Astrocyte of the cerebellum (primary cell): ENCODE measurements at places on chromosomes 16 and 17.

GRCh38 chr16:47469227-47469626 is 8.1 kb downstream of the PHKB start:
- DNase-seq: no peak

DNA sequence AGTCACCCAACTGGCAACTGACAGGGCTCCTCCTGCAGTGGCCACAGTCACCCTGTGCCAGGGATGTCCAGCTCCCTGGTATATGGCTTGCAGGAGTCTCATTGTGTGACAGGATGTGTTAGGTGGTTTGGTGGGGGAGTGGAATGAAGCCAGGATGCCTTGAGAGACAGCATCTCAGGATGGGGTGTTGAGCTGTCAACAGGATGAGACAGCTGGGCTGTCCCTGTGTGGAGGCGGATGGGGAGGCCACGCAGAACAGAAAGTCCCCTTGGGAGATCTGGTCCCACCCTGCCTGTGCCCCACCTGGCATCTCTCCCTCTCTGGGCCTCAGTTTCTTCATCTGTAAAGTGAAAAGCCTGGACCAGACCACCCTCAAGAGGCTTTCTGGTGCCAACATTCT is 9.5 kb upstream of the ZNF469 start:
- DNase-seq: no peak

- DNase-seq: no peak
These were observed 410 bp upstream of the NAGPA start for GRCh38 chr16:5034167-5034523.

DNA sequence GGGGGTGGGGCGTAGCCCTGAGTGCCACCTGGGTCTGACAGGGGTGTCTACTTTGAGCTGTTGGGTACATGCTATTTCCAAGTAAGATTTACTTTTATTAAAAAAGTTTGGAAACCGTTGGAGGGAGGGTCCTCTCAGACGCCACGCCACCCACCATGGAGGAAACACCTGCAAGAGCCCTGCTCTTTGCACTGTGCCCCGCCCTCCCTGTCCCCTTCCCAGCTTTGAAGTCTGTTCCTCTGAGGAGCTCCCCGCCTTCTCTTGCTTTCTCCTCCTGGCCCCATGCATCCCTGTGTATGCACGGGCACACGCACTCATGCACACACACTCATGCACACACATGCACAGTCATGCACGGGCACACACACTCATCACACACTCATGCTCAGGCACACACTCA is 15.5 kb downstream of the ADGRG1 start:
- DNase-seq: no peak

- DNase-seq: no peak
These were observed 3.5 kb upstream of the LCMT1 start for GRCh38 chr16:25108054-25108453.

DNA sequence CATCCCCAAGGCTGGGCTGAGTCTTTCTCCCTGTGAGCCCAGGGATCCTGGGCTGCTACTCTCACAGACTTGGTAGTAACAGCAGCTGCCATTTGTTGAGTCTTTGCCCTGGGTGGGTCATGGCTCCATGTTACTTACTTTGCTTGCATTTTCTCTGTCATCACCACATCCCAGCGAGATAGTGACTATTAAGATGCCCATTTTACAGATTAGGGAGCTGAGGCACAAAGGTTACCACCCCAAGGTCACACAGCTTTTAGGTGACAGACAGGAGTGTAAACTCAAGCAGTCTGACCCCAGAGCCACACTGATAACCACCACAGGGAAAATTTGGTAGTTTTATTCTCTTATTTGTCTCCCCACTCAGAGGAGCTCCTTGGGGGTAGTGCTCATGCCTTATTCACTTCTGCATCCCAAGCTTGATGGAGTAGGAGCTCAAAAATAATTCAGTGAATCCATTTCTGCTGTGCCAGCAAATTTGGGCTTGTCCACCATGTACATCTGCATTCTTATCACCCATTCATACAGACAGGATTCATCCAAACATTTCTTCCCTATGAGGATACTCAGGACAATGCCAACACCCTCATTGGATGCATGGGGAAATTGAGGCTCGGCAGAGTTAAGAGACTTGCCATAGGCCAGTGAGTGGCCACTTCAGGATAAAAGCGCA is 263.2 kb downstream of the CBLN1 start:
- DNase-seq: no peak

- no peak for DNase-seq
These were observed 35.0 kb downstream of the CRISPLD2 start for GRCh38 chr16:84854759-84855158.

GRCh38 chr16:1621851-1622250 is 9.7 kb downstream of the CRAMP1 start:
- DNase-seq: no peak

GRCh38 chr17:28725166-28725659 is 820 bp downstream of the TLCD1 start:
- no peak for DNase-seq

DNA sequence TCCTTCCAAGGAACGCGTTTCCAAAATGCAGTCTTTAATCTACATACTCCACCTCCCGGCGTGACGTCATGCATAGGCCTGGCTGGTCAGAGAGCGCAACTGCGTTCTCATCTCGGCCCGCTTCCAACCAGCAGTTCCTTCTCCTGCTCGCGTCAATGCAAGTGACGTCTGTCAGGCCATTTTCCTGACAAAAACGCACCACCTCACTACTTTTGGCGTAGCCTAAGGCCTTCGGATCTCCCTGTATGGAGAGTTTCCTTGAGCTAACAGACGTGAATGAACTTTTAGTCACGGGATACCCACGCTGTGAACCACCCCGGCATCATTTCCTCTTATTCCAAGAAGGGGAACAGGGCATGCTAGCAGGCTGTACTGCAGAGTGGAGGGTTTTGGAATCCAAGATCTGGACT is 25.0 kb downstream of the TEX14 start:
- DNase-seq: no peak

DNA sequence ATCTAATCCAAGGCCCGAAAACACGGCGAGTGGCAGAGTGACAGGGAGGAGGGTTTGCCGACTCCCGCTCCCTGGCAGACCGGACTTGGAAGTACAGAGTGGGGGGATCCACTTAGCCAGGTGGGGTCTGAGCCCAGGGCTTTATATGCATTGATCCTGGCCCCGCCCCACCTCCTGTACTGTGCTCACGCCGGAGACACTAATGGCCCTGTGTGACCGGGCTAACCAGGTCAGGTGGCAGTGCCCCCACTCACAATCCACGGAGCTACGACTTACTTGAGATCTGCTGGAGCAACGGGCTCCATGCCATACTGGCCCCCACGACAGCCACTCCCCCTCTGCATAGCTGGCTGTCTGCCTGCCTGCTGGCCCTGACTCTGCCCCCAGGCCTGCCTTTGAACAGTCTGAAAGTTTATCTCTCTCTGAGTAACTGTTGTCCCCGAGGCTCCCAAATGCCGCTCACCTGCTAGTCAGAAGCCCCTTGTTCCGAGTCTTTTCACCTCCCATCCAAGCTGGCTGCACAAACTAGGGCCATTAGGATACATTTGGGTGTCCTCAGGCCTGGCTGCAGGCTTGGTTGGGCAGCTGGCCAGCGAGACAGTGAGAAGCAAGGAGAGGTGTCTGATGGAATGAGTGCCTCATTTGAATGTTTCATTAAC is 28.0 kb downstream of the CACNA1G start:
- DNase-seq: no peak

GRCh38 chr17:38871247-38872015 is 1.6 kb downstream of the LASP1 start:
- DNase-seq: no peak

- DNase-seq: no peak
These were observed 23.1 kb downstream of the LITAFD start for GRCh38 chr16:8905168-8905762.

GRCh38 chr16:4373909-4374742 is 2.5 kb downstream of the VASN start:
- DNase-seq: peak; percentile 80

- DNase-seq: no peak
These were observed 151.7 kb downstream of the ANKFN1 start for GRCh38 chr17:56305007-56305406.

- DNase-seq: peak; percentile 90
These were observed 36.1 kb downstream of the HIC1 start for GRCh38 chr17:2090804-2091534.

DNA sequence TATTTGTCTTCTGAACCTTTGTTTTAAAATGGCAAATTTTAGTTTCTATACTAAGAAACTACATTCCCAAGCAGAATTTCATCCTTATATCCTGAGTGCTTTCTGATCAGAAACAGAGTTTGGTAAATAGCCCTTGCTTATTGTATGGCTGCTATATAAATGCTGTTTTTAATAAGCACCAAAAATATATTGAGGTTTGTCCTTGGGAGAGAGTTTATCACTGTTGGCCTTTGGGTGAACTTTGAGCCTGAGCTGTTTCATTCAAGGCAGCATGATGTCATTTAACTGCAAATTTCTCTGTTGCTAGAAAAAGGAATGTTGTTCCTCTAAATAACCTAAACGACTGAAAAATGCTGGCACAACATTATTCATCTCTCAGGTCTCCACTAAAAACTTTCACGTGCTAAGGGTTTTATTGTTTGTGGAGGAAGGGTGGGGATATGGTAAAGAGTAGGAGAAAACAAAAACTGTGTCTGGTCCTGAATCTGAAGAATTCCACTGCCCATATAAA is 334.3 kb upstream of the TBX2 start:
- peak; percentile 2 for DNase-seq

DNA sequence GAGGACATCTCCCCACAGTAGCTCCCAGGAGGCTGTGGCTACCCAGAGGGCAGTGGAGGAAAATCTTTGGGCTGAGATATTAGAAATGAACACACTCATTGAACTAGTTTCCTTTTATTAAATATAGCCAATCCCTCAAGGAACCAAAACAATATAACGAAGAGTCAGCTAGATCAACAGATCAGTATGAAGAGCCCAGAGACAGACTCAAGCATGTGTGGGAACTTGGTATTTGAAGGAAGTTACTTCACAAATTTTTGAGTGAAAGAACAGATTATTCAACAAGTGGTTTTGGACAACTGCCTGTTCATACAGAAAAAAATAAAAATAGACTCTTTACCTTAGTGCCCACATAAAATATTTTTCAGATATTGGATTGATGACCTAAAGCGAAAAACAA is 183.6 kb upstream of the PMFBP1 start:
- DNase-seq: peak; percentile 36

- DNase-seq: no peak
These were observed 16.9 kb downstream of the NXN start for GRCh38 chr17:962670-963069.

DNA sequence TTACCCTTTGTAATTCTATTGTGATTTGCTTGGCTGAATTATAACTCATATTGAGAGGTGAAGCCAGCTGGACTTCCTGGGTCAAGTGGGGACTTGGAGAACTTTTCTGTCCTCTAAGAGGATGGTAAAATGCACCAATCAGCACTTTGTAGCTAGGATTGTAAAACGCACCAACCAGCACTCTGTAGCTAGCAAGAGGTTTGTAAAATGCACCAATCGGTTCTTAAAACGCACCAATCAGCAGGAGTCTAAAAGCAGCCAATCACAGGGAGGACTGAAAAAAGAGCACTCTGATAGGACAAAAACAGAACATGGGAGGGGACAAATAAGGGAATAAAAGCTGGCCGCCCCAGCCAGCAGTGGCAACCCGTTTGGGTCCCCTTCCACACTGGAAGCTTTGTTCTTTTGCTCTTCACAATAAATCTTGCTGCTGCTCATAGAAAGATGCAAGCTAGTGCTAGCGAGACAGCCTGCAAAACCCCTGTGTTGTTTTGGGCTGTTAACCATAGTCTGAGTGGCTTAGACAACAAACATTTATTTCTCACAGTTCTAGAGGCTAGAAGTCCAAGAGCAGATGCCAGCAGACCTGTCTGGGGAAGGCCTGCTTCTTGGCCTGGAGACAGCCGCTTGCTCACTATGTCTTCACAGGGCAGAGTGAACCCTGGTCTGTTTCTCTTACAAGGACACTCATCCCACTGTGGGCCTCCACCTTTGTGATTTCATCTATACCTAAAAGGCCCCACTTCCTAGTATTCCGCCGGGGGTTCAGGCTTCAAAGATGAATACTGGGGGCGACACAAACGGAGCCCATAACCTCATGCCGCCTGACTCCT is 39.0 kb upstream of the CRISPLD2 start:
- no peak for DNase-seq

DNA sequence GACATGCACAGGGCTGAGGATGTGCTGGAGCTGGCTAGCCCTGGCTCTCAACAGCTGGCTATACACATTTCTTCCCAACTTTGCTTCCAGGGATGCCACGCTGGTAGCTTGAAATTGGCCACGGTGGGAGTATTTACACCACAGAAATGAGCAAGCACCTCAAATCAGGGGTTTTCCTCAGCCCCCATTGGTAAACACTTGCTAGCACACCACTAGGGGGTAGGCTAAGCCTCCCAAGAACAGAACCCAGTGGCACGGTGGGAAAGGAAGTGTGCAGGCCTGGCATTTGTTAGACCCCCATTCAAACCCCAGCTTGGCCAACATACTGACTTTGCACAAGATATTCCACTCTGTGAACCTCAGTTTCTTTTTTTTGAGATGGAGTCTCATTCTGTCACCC is 12.9 kb downstream of the DRC3 start:
- no peak for DNase-seq

- DNase-seq: no peak
These were observed 99.0 kb downstream of the C16orf78 start for GRCh38 chr16:49472598-49472997.

DNA sequence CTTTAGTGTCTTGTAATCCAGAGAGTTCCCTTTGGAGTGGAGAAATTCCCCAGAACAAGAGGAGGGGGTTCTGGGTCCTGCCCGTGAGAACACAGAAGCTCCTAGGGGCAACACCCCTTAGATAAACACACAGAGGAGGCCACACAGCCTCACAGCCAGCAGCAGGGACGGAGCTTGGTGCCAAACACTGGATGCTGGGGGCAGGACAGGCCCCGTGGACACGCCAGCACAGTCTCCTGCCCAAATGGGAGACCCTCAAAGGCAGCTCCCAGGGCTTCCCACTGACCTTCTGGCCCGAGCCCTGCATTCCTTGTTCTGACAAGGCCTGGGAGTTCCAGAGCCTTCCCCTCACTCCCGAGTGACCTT is 31.8 kb upstream of the JPH3 start:
- DNase-seq: no peak

DNA sequence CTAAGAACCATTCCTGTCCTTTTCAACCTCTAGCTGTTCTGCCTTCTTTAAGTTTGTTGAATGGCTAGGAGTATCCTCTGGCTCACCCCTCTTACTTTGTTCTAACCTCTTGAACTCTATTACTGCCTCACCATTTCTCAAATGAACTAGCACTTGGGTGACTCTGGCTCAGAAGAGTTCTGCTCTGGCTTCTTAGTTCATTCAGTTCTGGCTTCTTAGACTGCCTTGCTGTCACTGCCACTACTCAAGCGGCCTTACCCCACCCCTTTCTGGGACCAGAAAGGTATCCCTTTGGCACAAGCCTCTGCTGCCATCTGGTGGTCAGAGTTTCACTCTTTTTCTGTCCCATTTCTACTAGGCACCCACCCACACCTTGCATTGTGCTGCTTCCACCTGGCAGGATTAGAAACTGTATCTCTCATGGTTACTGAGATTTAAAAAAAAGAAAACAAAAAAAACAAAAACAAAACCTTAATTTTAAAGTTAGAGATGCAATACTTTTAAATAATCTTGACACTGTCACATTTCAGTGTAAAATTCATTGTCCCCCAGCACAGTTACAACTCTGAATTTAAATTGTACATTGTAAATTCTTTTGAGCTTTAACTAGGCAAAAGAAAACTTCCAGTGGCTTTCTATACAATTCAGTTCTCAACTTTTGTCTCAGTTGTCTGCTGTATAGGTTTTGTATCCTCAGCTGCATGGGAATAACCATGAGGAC is 6.9 kb upstream of the ABCA10 start:
- peak; percentile 72 for DNase-seq

GRCh38 chr16:79713609-79714309 is 113.2 kb upstream of the MAF start:
- DNase-seq: no peak
